ENCODE measurements at places on chromosomes 3 and 15. TPM values are rescaled to one million over a fixed set of nuclear protein-coding genes. Genes with fewer than 3 reads are reported as not detected.

LMAN1L gene
- not detected for total RNA-seq

OSTN gene
- not detected for total RNA-seq

RGMA gene
- total RNA-seq: 40.5 TPM

GPR62 gene
- total RNA-seq: not detected

MAPK6 gene
- total RNA-seq: 83.9 TPM

CHDH gene
- 1.6 TPM for total RNA-seq

PGBD4 gene
- 0.76 TPM for total RNA-seq

GOLGA8S gene
- 0.24 TPM for total RNA-seq

Measured in esophagus mucosa (tissue), 1 donor.